ENCODE measurements at places on chromosomes 5 and 9.

DNA sequence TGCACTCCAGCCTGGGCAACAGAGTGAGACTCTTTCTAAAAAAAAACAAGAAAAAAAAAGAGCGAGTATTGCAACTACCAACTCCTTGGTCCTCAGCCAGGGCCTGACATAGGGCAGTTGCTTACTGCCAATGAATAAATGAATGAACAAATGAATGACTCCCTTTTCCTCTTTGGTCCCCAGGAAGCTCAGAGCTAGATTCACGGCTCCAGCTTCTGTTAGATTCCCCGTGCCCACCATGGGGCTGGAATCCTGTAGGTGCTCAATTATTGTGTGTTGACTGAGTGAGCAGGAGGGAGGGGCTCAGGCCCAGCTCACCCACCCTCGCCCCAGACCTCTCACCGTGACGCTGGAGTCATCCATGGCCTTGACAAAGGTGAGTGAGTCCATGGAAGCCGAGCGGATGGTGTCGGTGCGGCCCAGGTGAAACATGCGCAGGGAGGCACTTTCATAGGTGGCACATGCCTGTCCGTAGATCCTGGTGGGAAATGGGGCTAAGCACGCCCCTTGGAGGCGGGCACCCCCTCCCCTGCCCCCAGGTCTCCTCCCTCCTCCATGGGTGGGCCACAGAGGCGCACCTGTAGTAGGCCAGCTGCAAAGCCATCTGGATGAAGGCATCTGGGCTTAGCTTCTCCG is 12.8 kb downstream of the CRAT start:
- no peak for DNase-seq

GRCh38 chr9:81969971-81970370 is 18.6 kb upstream of the SPATA31D1 start:
- no peak for DNase-seq

GRCh38 chr5:72166070-72166979 is 59.0 kb downstream of the MAP1B start:
- peak; percentile 84 for DNase-seq

DNA sequence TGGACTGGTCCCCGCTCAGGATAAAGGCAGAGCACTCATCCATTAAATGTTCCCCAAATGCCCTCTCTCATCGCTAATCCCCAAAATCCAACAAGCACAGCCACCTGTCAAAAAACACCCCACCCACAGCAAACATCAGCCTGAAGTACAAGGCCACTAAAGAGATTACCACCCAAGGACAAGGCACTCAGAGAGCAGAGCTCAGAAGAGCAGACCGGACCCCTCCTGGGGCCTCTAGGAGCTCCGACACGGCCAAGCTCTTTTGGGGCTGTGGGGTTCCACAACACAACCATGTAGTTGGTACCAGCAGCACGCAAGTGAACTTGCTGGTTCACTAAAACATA is 9.8 kb downstream of the VDAC1 start:
- no peak for DNase-seq

DNA sequence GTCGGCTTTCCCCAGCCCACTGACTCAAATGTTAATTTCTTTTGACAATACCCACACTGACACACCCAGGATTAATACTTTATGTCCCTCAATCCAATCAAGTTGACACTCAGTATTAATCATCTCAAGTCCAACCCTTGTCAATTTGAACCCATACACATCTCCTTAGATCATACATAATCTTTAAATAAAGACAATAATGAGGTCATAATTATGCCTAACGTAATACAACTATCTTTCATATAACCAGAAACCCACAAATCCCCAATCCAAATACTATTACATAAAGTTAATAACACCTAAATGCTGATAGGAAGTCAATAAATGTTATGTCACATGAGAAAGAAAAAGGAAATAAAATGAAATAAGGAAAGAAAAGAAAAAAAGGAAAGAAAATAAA is 934.2 kb downstream of the CDH9 start:
- DNase-seq = no peak

- peak; percentile 47 for DNase-seq
Measured at GRCh38 chr9:87898151-87898550, 15.5 kb downstream of the SPATA31E1 start.

DNA sequence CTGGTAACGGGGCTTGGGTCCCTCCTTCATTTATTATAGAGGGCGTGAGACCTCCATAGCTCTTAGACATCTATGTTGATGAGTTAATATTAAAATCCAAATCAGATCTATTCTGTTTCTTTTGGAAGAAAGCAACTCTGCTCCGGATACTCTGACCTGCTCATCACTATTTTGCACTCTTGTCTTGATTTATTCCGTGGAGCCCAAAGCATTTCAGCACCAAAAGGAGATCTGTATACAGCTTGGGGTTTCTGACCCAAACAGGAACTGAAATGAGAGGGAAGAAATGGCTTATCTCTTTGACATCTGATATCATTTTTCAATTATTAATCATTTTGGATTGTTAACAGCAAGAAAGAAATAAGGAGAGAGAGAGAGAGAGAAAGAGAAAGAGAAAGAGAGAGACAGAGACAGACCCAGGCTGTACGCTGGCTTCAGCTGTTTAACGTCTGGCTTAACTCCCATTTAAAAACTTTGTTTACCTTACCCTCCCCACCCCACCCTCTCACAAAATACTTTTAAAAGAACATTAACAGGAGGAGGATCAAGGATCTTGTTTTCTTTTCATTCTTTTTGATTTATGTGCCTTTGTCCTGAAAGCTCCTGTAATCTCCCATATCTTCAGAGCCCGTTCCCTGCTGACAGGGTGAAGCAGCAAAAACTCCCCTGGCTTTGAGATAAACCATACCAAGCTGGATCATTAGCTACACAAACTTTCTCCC is 231.4 kb upstream of the TUT7 start:
- DNase-seq = peak; percentile 86

GRCh38 chr9:127805620-127806019 is 2.9 kb downstream of the FPGS start:
- peak; percentile 37 for DNase-seq

- peak; percentile 26 for DNase-seq
Measured at GRCh38 chr5:68484307-68485068, 268.9 kb downstream of the PIK3R1 start.

DNA sequence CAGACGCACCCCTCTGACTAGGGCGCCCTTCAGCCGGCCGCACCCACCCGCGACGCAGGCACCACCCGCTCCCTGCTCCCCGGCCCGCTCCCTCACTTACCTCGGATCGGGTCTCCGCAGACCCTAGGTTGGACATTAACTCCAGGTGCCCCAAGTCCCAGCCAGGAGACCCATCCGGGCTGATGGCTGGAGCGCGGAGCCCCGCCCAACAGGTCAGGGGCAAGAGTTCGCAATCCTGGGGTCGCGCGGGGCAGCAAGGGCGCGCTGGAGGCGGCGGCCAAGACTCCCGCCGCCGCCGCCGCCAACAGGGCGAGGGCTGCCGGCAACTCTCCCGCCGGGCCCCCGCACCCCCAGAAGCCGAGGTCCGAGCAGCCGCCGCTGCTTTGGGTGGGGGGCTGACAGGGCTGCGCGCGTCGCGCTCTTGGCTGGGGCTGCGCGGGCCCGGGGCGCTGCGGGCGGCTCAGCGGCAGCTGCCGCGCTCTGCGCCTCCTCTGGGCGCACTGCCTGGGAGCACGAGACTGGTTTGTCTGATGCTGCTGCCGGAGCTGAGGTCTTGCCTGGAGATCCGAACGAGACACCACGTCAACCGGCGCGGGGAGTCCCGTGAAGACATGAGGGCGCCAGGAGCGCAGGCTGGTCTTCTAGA is at the start of gene GDNF:
Gene GDNF (minus strand): TSS at position 635 of the 646 bp plus-strand sequence. CDS start 5,245 bp downstream, outside the sequence.
- DNase-seq = peak; percentile 62

DNA sequence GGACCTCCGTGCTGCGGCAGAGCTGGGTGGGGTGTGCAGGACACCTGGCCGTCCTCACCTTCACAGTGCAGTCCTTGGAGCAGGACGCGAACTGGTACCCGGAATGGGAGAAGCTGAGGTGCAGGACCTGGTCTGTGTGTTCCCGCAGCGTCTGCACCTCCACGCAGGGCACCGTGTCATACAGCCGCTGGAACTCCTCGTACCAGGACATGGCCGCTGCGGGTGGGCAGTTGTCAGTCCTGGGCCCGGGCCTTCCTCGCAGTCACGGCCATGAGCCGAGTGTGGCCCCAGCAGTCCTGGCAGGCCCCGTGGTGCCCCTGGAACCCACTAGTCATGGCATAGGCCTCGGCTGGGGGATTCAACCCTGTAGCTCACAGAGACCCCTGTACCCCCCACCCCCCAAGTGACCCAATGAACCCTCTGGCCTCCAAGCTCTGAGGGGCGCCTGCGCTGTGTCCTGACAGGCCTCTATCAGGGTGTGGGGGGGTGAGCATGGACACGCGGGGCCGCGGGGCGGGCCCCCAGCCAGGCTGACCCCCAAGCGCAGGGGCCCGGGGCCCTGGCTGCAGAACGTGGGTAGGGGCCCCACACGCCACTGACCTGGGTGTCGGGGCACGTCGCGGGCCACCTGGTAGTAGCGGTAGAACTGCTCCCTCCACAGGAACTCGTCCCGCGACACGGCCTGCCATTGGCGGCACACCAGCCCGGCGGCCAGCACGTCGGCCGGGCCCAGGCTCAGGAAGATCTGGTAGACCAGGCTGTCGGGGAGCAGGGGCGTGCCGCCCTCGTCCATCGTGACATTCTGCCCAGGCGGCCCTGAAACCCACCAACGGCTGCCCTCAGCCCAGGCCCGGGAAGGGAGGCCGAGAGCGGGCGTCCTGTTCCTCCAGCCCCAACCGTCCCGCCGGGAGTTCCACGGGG is 987 bp downstream of the FBXW5 start:
- peak; percentile 5 for DNase-seq

DNA sequence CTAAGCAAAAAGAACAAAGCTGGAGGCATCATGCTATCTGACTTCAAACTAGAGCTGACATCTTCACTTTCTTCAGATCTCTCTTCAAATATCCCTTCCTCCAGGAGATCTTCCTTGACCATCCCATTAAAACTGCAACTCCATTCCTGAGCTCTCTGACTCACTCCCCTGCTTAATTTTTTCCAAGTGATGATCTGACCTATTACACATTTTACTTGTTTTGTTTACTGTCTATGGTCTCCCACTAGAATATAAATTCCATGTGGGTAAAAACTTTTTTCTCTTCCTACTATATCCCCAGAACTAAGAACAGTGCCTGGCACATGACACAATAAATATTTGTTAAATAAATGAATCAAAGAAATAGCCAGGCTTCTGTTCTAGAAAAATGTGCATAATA is 87.5 kb downstream of the SLIT3 start:
- DNase-seq = peak; percentile 36

DNA sequence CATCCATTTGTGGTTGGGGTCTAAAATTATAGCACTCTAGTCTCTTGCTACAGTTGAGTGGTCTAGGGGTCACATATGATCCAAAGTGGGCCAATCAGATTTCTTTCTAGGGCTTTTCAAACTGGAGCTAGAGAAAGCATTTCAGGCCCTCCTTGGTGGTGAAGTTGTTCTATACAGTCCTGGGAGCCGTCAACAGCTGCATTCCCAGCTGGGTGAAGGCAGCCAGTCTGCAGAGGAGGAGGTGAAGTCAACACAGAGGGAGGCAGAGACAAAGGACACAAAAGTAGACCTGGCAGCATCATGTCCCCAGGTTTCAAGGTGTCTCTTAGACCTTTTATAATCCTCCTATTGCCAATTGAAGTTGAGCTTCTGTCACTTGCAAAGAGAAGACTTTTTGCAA is 518.2 kb downstream of the BNC2 start:
- DNase-seq = peak; percentile 52

DNA sequence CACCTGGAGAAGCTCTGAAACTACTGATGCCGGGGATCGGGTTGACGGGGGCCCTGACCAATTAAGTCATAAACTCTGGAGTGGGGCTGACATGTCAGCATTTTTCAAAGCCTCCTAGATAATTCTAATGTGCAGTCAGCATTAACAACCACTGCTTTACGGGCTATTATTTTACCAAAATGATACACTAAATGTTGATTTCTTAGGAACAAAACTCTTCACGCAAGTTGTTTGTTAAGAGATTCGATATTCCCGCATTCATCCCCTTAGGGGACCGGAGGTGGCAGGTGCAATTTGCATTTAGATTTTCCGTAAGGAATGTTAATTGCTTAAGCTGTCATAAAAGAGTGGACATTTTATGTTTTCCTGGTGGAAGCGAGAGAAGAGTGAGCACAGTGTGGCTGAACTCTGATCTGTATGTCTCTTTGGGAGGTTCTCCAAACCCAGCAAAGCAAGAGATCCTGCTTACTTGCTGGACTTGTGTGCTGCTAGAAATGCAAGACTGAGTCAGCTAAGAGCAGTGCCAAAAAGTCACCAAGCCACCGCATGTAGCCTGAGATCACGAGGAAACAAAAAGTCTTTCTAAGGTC is 77.6 kb downstream of the UGCG start:
- DNase-seq = no peak

- peak; percentile 13 for DNase-seq
Measured at GRCh38 chr9:107584186-107584585, 94.6 kb upstream of the KLF4 start.

DNA sequence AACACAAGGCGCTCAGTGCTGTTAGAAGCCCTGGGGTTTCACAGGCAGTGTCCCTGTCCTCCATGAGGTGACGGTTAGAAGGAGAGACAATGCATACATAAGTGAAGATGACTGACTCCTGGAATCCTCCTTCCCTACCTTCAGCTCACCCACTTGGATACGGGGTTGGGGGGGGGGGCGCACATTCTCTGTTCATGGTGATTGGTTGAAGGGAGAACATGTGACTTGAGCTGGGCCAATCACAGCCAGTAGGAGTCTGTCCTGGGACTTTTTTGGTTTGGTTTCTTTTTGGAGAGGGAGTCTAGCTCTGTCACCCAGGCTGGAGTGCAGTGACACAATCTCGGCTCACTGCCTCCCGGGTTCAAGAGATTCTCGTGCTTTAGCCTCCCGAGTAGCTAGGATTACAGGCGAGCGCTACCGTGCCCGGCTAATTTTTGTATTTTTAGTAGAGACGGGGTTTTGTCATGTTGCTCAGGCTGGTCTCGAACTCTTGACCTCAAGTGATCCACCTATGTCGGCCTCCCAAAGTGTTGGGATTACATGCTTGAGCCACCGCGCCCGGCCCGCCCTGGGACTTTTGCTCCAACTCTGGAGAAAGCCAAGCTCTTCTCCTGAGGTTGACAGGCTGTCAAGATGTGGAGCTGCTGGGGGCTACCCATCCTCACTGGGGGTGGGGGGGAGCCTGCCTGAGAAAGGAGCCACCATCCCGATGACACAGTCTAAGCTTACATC is 30.8 kb downstream of the SH3PXD2B start:
- no peak for DNase-seq

GRCh38 chr9:127206666-127207065 is 57.9 kb upstream of the GARNL3 start:
- no peak for DNase-seq

GRCh38 chr5:149400304-149400703 is 21.2 kb upstream of the IL17B start:
- DNase-seq = no peak

- DNase-seq = peak; percentile 6
Measured at GRCh38 chr5:103620851-103621547, 58.4 kb upstream of the NUDT12 start.

- DNase-seq = peak; percentile 58
Measured at GRCh38 chr5:10745133-10745532, 15.9 kb downstream of the DAP start.

GRCh38 chr5:161201558-161201957 is 345.0 kb downstream of the GABRB2 start:
- DNase-seq = no peak

GRCh38 chr5:134846641-134846960 is 833 bp downstream of the C5orf24 start:
- DNase-seq = peak; percentile 17

- no peak for DNase-seq
Measured at GRCh38 chr5:123647066-123647465, 135.1 kb downstream of the CSNK1G3 start.
